ENCODE measurements at places on chromosomes 2 and 18.

DNA sequence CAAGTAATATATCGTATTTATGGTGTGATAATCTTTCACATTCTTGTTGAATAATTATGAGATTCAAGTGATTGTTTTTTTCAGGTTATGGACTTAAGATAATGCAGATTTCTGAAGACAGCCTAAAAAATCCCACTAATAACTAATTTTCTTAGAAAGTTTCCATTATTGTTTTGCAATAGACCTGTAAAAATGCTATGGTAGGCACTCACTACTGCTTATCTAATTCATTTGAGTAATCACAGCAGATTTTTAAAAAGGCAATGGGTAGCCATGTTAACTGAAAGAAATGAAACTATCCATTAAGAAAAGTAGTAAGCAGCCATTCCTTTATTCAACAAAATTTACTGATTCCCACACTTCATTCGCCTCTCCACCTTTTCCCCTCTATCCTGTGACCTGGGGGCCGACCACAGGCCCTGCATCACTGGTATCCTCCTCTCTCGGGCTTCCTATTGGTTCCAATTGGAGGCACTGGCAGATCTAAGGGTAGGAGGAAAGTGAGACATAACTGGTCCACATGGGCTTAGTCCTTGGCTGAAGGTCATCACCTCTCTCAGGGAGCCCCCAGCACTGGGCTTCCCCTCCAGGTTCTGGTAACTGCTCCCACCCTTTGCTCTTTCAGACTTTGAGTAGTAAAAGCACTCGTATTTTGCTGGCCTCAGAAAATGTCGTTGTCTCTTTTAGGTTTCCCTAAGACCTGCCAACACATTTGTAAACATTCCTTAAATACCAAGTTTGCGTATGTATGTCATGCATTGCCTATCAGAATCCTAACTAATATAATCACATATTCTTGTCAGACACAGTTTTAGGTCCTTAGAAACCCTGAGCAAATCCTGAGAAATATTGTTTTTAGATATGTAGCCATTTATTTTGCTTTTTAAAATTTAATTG, 18.5 kb downstream of the RBMS1 start:
- no peak for DNase-seq

- DNase-seq = no peak
Observed at GRCh38 chr2:237511433-237511832, 24.4 kb downstream of the MLPH start.

DNA sequence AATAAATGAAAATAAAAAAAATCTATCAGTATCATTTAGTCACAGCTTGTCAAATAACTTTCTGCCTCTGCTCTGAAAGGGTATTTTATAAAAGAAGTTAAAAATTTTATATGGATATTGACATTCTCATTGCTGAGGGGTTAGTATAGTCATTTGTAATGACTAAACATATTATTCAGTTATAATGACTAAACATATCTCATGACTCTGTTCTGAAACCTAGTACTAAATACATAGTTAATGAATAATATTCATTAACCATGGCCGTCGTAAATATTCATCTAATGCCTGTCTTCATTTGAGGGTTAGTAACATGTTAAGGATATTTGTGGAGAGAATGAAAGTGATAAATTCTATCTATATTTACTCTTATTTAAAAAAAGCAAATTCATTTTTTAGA, 69.1 kb upstream of the MAP4K3 start:
- no peak for DNase-seq

- no peak for DNase-seq
Observed at GRCh38 chr18:66562279-66562678, 41.6 kb downstream of the CDH19 start.

GRCh38 chr18:59763541-59764136, 66.4 kb upstream of the CCBE1 start:
- DNase-seq = no peak

DNA sequence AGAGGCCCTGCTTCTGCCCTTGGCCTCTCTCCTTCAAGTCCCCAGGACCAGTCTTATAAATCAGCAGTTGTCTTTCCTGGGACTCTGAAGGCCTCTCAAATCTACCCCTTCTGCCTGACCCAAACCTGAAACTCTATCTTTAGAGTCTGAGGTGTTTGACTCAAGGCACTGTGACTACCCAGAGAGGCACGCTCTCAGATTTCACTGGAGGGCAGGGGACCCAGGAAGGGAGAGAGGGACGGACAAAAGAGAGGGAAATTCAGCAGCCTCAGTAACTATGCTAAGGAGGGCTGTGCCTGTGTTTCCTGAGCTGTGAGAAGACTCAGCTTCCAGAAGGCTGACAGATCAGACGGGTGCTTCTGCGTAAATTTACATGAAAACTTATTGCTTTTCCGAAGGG, 217.8 kb downstream of the HAUS1 start:
- DNase-seq = no peak

GRCh38 chr18:36167692-36168218, 19.5 kb upstream of the MOCOS start:
- DNase-seq = no peak

DNA sequence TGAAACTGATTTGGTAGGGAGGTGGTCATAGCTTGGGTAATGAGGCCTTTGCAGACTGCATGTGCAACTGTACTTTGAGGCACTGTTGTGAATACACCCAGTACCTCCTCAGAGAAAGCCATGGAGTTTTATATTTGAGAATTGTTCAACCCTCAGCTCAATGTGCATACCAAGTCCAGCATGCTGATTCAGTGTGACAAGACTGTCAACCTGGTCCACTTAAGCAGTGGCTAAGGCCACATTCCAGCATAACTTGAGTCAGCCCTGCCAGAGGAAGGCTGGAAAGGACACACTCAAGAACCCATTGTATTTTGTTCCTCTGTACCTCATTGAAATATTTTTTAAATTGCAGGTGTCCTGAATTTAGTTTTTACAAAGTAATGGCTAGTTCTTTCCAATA, 121.8 kb upstream of the HNMT start:
- no peak for DNase-seq

GRCh38 chr2:131042148-131042775, 51.0 kb downstream of the FAM168B start:
- no peak for DNase-seq

DNA sequence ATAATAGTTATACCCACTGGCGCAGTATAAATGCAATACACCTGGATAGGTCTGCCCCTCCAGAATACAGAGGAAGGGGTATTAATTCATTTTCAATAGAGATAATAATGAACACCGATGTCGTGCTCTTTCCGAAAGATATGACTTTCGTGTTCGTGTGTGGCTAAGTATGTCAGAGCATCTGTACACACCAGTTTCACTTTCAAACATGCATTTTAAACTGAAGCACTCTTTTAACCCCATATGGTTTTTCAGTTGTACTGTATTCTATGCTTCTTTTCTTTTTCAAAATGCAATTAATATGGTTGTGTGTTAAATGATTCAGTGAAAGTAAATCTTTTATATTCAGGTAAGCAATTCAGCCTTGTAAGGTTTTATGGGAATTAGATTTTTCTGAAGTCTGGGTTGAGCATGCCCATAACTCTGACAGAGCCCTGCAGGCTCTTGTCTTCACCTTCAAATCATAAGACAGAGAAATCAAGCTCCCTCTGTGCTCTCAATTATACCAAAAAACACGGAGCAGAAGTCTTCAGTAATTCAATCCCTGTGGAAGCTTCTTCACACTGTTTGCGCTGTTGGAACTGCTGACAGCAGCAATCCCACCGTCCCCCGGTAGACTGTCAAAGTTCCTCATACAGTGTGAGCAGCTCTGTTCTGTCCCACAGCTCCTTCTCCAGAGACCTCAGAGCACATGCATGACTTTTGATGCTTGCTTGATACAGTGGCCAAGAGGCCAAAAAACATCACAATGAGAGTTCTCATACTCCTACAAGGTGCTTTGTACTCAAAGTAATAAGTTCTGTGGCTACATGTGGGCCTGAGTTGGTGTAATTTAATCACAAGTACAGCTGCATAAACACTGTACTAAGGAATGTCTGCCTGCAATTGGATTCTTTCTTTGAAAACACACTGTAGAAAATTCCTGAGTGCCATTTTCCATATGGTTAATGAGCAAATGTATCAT, 186.8 kb downstream of the ZNF521 start:
- DNase-seq = no peak

- no peak for DNase-seq
Observed at GRCh38 chr2:76044701-76045100, 334.0 kb upstream of the GCFC2 start.

- no peak for DNase-seq
Observed at GRCh38 chr2:46456789-46457188, 22.6 kb upstream of the TMEM247 start.

DNA sequence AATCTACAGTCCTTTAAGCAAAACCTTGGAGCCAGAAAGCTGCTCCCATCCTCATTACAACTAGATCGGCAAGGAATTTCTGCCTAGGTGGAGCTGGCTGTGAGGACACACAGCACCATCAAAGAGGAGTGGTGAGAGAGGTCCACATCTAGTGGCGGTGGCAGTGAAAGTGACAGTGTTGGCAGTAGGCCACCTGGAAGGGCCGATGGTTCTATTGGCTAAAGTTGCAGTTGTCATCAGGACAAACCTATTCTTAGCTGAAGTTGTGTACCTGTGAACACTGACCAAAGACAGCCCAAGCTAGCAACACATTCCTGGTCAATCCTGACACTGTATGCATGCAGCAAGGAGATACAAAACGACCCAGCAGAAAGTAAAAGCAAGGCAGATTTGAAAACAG, 218.1 kb upstream of the CHAC2 start:
- no peak for DNase-seq

GRCh38 chr2:225650041-225650440, 250.5 kb downstream of the NYAP2 start:
- DNase-seq = no peak

DNA sequence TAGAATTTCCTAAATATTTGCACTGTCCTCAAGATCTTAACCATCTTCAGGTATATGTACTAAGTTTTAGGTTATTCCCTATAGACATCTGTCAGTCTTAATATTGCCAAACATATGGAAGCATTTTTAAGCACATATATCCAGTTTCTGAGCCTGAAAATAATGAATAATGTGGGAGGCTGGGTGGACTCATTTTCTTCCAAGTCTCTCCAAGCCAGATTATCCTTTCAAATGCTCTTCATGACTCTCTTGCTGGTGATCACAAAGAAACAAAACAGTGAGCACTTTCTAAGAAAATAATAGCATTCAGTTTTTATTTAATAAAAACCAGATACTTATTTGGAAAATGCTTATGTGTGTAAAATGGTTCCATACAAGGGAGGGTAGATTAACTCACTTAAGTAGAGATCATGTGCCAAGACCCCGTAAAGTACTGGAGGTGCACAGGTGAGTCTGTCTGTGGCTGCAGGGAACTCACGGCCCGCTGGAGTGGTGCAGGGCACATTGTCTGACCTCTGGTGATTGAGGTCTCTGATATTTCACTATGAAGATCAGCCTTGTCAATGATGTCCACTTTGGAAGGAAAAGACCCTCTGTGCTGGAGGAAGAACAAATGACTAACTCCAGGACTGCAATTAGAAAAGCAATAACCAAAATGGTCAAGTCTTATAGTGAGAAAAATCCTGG, 161.6 kb downstream of the TMEM18 start:
- no peak for DNase-seq

DNA sequence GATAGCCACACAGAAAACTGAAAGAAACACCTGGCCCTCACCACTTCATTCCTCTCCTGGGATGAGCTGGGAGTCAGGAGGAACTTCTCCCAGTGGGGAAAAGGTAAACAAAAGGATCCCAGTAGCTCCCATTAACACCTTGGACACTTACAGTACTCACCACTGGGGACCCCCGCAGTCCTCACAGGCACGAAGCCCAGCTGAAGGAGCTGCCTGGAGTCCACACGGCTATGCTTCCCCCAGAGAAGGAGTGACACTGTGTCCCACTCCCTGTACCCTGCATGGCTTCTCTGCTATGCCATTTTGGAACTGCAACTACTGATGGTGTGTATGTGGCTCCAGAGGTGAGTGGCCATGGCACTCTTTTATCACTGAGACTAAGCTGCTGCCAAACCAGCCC, 1565.1 kb downstream of the LRP1B start:
- DNase-seq = no peak

DNA sequence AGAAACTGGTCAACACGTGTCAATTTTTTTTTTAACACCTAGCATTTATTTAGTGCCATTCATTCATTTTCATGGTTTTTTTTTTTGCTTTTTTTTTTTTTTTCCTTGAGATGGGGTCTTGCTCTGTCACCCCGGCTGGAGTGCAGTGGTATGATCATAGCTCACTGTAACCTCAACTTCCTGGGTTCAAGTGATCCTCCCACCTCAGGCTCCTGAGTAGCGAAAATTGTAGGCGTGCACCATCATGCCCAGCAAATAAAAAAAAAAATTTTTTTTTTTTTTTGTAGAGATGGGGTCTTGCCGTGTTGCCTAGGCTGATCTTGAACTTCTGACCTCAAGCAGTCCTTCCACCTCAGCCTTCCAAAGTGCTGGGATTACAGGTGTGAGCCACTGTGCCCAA, 21.1 kb downstream of the USP14 start:
- DNase-seq = no peak

- DNase-seq = no peak
Observed at GRCh38 chr18:22314420-22314819, 103.3 kb downstream of the CTAGE1 start.

DNA sequence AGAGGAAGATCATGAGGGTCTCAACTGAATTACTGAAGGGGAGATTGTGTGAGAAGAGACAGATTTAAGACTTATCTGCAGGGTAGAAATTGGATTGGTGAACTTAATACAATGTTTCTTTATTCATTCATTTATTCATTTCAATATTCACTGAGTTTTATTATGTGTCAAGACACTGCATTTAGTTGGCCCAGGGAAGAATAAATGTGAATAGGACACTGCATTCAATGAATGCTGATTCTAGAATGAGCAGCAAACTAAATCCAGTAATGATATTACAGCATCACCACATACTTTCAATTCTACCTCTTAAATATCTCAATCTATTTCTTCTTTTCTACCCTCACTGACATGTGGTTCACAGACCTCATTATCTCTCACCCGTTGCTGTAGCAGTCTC, 149.0 kb upstream of the TACR1 start:
- no peak for DNase-seq

DNA sequence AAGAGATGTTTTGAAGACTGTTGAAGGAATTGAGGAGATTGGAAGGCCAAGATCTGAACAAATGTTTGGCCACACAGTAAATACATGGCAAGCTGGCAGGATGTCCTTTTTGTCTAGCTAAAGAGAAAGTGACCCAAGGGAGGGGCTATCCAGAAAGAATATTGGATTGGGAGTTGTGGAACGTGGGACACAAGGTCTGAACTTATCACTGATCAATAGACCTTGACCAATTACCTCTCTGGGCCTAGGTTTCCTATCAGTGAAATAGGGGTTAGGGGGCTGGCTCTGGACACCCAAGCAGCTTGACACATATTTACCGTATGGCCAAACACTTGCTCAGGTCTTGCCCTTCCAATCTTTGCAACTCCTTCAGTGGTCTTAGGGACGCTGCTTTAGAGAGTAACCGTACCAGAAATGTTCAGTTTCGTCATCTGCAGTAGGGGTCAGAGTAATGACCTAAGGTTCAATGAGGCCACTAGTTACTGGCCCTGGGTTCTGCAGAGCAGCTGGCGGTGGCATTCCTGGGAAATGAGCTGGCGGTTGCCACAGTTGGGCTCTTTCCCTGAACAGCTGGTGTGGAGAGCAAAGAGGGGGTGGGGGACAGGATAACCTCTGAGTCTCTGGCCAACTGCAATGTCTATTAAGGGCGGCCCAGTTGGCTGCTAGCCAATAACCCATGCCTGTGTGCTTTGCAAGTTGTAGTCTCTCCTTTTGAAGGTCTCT, 70.1 kb upstream of the STPG4 start:
- DNase-seq = no peak

GRCh38 chr2:145258903-145259579, 739.1 kb upstream of the ZEB2 start:
- DNase-seq = no peak

GRCh38 chr2:96891591-96892333, 21.9 kb upstream of the SEMA4C start:
- peak; percentile 42 for DNase-seq

GRCh38 chr2:119489232-119489952, 34.9 kb downstream of the SCTR start:
- DNase-seq = no peak
